ENCODE measurements at places on chromosomes 7 and 10.

DNA sequence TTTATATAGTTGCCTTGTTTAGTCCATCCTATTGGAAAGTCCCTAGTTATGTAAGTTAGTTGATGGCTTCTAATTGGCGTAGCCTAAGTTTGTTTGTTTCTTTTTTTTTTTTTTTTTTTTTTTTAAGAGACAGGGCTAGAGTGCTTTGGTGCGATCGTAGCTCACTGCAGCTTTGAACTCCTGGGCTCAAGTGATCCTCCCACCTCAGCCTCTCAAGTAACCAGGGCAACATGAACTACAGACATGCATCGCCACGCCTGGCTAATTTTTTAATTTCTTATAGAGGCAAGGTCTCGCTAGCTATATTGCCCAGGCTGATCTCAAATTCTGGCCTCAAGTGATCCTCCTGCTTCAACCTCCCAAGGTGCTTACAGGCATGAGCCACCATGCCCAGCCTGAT lies 7.1 kb downstream of the CSGALNACT2 start:
- no peak for DNase-seq

- no peak for DNase-seq
Observed at GRCh38 chr10:95560278-95561176, 644 bp downstream of the SORBS1 start.

DNA sequence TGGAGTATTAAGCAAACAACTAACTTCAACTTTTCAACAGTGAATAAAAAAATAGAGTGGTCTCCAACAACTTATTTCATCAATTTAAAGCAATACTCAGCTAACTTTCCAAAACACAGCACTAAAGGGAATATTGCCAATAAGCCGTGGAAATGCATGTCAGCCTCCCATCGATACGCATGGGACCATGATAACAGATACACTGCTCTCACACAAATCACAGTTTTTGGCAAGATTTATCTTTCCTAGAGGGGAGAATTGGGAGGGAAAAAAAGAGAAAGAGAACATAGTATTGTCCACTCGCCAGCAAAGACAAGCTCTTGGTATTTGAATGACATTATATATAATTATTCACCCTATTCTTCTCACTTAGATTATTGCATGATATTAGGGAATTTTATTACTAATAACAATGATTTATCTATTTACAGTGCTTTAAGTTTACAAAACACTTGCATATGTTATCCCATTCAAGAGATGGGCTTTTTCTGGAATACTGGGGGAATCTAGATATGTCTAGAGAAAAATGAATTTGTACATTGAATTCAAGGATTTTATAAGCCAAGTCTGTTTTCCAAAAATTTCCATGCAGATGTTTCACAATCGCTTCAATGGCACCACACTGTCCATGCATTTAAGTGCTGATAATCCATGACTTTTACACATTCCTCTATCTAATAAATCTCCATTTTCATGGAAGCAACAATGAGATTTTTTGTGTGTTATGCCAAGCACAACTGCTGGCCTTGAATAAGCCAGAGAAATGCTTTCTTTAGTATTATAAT lies 194.0 kb upstream of the MGMT start:
- no peak for DNase-seq

GRCh38 chr7:2972835-2973161 lies 70.9 kb downstream of the CARD11 start:
- no peak for DNase-seq

DNA sequence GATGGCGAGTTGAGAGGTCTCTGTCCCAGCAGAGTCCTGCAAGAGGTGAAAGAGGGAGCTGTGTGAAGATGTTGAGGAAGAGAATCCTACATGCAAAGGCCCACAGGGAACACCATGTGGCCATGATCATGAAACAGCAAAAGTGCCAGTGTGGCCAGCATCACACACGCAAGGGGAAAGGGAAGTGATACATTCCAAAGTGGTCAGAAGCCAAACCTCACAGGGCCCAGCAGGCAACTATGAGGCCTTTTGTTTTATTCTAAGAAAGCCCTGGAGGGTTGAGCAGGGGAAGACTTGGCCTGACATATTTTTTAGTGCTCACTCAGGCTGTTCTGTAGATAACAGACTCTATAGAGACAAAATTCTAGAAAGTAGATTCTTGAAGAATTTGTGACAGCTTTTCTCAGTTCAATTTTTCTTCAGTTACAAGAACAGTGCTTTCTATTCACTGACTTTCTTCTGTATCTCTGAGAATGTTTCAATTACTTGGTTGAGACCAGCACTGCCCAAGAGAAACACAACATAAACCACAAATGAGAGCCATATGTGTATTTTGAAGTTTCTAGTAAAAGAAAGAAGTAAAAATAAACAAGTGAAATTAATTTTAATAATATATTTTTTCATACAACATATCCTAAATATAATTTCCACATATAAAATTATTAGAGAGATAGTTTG lies 82.3 kb downstream of the HTR7 start:
- DNase-seq = no peak

DNA sequence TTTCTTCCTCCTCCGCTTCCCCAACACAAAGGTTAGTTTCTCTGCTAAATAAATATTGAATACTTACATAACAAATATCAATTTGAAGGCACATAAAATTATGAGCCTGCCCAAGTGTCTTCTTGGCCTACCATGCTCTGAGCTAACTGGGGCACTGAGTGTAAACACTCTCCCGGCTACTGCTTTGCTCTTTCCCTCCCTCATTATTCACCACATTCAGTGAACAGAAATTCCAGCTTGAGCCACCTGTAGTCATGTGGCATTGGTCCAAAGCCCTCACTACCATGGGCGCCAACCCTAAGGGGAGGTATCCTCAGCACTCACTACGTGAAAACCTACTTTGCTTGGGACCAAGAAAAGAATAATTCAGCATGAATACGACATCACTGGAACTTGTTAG lies 409.0 kb downstream of the KCNMA1 start:
- no peak for DNase-seq

GRCh38 chr7:52270301-52270700 lies 765.1 kb upstream of the POM121L12 start:
- DNase-seq = no peak

- no peak for DNase-seq
Observed at GRCh38 chr7:91088691-91089090, 175.5 kb upstream of the FZD1 start.

- DNase-seq = no peak
Observed at GRCh38 chr10:5698062-5698461, 13.4 kb downstream of the TASOR2 start.

GRCh38 chr7:78225534-78225933 lies 427.0 kb downstream of the PHTF2 start:
- no peak for DNase-seq

DNA sequence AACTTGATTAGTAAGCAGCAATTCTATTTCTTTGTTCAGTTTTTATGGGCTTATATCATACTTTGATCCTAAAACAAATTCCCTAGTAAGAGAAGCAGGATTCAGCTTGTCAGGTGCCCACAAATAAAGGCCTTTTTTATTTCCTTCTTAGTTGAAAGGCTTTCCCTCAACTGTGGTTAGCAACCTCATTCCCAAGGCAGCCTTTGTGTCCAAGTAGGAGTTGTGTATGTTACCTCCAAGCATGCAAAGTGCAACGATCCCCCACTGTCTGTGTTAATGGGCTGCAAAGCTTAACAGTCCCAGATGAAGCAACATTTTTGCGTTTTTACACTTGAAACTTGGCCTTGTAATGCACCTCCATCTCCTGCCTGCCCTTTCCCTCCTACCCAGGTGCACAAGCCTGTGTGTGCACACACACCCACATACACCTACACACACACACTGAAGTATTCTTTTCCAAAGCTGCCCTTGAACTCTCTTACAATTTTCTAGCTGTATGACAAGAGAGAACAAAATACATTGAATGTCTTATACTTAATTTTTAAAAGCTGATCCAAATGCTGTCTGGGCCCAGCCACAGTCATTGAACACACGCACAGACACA lies 278.2 kb downstream of the SNX13 start:
- no peak for DNase-seq

GRCh38 chr10:115939101-115939854 lies 333.7 kb downstream of the GFRA1 start:
- DNase-seq = no peak

GRCh38 chr10:75507469-75507868 lies 76.0 kb downstream of the LRMDA start:
- DNase-seq = no peak
